ENCODE measurements at places on chromosomes 6 and 20.

DNA sequence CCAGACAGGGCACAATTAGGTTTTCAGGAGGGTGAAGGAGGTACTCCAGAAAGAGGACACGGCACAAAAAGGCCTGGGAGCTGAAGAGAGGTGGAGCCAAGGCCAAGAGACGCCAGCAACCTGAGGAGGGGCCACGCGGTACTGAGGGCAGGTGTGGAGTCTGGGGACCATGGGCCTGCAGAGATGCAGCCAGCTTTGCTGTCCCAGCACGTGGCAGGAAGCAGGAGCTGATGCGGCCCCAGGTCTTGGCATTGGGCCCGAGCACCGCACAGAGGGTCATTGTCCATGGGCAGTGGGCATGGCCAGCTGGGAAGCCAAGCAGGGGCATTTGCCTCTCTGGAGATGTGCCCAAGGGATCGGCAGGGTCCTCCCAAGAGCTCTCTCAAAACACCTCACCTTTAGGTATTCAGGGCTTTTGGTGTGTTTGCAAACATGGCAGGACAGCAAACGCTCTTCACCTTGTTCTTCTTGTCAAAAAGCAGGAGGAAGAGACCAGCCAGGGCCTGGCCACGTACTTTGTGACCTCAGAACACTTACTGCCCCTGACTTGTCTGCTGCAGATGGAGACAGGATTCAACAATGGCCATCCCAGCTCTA is 1.4 kb upstream of the BPIFB1 start:
- DNase-seq, result peak; percentile 41

DNA sequence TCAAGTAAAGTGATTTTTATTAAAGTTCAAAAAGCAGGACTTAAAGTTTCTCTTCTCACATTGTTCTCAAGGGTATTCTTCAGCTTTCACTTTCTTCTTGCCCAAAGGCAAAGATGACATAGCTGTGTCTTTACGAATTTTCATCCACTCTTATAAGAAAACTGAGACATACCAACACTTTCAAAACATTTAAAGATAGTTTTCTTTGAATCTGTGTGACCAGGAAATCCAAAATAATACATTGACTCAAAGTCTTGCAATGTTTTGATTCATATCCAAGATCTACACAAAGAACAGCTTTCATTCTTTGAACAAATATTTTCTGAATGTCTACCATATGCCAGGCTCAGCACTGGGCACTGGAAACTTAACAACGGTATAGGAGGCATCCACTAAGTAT is 117.9 kb downstream of the SIM1 start:
- no peak for DNase-seq

DNA sequence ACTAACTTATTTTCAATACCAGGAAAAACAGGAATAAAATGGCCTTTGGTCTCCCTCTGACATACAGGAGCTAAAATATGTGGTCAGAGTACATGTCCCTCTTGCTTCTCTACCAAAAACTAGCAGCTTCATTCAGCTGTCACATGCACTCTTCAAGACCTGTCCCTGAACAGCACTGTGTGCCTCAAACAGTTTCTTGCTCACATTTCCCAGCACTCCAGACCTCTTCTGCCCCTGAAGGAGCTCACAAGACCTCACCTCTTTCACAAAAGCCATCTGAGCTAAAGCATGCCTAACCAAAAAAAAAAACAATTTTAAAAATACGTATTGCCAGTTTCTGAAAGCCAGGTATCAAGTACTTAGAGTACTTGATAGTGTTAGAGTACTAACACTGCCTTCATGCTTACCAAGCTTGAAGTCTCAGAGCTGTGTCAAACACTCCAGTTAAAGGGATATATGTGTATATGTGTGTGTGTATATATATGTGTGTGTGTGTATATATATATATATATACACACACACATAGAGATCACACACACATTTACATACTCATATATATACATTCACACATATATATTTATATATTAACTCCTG is 148.3 kb upstream of the POU3F2 start:
- no peak for DNase-seq

GRCh38 chr6:80932359-80932758 is 820.1 kb downstream of the TENT5A start:
- DNase-seq, result no peak

GRCh38 chr20:3080939-3081388 is 3.6 kb downstream of the AVP start:
- peak; percentile 15 for DNase-seq

- no peak for DNase-seq
These were observed 25.7 kb downstream of the TPX2 start for GRCh38 chr20:31764641-31765305.

GRCh38 chr20:50308513-50309279 is 118.1 kb downstream of the CEBPB start:
- DNase-seq, result peak; percentile 63

DNA sequence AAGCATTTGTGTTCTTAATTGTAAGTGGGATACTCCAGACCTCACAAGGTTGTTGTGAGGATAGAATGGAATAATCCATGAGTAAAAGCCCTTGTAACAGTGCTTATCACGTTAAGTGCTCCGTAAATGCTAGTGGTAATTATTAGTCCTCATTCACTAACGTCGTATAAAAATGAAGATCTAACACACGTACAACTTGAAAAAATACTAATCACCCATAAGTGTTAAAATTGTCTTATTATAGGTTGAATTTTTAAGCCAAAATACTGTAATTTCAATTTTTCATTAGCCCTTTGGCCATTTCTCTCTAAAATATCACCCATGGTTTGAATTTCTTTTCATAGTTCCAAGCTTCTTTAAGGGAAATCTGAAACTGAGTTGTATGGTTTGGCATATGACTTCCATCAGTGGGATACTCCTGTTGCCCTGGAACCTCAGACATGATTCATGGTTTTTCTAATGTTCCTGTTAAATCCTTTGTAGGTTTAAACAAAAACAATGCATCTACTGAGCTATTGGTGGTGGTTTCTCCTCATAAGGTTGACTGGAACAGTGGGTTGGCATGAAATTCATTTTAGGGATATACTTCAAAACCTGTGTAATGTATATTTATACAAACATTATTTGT is 19.1 kb downstream of the XRN2 start:
- DNase-seq, result no peak

DNA sequence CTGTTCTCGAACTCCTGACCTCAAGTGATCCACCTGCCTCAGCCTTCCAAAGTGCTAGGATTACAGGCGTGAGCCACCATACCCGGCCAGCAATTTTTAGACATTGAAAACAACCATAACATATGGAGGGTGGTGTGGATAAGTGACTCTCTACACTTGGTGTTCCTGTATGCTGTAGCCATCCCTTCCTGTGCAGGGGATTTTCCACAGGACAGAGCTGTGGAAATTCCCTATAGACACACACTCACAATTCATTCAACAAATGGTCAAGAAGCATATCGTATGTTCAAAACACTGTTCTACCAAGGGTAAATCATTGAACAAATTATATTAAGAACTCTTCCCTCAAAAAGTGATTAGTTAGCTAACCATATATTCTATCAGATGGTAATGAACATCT is 6.3 kb downstream of the BTN2A1 start:
- no peak for DNase-seq
